ENCODE measurements at places on chromosomes 2 and 18.

GRCh38 chr2:105294844-105295481 is 34.6 kb downstream of the TGFBRAP1 start:
- DNase-seq, result no peak

DNA sequence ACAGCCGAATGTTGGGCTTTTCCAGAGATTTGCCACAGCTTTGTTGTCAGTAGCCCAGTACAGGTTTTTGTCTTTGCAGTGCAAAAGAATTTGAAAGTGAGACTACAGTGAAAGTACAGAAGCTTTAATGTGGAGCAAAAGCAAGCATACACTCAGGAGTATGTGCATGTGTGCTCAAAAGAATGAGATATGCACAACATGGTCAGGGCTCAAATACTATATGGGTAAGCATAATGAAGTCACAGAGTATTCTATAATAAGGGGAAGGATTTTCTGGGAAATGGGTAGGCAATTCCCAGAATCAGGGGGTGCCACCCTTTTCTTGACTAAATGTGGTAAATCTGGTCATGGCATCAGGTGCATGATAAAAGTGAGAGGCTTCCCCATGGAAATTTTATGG is 72.1 kb upstream of the SULT1C3 start:
- DNase-seq, result no peak

DNA sequence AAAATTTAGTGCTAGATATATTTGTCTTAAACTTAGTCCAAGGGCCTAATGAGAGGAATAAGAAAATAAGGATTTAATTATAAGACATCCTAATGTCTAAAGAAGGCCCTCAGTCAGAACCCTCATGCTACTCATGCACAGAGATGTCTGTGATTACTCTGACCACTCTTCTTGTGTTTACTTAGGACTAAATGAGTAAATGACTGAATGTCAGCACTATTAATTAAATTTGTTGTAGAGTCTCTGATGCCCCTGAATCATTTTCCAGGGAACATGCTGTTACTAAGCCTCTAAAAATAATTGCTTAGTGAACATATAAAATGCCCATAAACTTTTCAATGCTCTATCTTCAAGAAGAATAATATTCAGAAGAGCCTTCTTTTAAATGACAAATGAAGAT is 32.4 kb downstream of the GULP1 start:
- no peak for DNase-seq

- DNase-seq, result no peak
These were observed 15.3 kb downstream of the STRN start for GRCh38 chr2:36951027-36951518.

GRCh38 chr2:150255528-150255927 is 231.9 kb downstream of the RND3 start:
- DNase-seq, result no peak

Measured in NCI-H1092 treated with DMSO at 0.1 percent for 48 hours (cell line).